ENCODE measurements at places on chromosomes 11 and 22. TPM values are rescaled to one million over a fixed set of nuclear protein-coding genes. Genes with fewer than 3 reads are reported as not detected.

The SMIM35 gene
- polyA plus RNA-seq = 0.18 TPM

The OR5AK2 gene
- polyA plus RNA-seq = not detected

DNA sequence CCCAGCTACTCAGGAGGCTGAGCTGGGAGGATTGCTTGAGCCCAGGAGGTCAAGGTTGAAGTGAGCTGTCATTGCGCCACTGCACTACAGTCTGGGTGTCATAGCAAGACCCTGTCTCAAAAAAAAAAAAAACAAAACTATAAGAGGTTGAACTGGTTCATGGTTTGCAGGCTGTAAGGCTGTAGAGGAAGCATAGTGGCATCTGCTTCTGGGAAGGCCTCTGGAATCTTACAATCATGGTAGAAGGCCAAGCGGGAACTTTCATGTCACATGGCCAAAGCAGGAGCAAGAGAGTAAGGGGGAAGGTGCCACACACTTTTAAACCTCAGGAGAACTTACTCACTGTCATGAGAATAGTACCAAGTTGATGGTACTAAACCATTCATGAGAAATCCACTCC lies 109.6 kb downstream of the SWAP70 start:
- no peak for DNase-seq

DNA sequence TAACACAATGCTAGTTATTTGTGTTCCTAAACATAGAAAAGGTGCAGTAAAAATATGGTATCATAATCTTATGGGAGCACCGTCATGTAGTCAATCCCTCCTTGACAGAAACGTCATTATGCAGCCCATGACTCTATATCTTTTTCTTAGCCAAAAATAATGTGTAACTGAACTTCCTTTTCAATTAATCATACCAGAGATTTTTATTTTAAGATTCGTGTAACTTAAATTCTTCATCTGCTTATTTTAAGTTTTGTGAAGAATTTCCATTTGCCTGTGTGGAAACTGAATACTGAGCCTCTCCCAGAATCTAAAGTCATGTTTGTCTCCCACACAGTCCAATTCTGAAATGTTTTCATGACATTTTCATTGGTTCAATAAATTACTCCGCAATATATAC lies 699.1 kb downstream of the KCNA4 start:
- no peak for DNase-seq

DNA sequence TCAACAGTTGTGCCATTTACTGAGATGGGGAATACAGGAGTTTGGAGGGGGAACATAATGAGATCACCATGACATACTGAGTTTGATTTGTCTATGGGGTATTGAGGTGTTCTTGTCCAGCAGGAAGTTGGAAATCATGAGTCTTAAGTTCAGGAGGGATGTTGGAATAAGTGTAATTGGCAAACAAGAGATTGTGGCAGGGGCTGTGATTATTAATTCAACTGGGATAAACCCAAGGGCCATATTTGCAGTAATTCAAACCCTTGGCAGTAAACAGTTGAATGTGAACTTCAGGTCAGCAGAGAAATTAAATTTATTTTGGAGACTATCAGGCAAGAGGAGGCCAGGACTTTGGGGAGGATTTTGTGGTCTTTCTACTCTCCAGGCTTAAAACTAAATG lies 33.4 kb downstream of the ADM start:
- DNase-seq = no peak

DNA sequence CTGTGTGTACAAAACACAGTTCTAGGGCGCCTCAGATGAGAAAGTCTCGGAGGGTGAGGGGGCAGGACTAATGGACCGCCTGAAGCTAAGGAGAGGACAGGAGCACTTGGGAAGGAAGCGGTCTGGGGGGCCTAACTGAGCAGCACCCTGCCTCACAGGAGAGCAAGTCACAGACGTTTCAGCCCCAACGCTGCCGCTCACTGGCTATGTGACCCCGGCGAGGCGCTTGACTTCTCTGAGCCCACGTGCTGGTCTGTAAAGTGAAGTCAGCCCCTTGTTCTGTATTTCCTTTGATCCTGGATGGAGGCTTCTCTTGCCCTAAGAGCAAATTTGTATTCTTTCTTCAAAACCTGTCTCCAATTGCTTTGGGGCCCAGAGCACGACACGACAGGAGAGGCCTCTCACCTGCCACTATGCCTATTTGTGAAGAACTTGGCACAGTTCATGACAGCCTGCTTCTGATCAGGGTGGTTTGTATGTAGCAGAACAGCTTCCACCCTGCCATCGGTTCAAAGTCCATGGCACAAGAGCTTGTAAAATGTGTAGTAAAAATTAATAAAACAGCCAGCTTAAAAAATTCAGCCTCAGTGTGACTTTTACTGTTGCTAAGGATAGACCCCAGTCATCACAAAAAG lies 59.1 kb downstream of the WNT11 start:
- no peak for DNase-seq

All from naive thymus-derived CD4-positive, alpha-beta T cell (primary cell).